ENCODE measurements at places on chromosomes 6 and 20.

DNA sequence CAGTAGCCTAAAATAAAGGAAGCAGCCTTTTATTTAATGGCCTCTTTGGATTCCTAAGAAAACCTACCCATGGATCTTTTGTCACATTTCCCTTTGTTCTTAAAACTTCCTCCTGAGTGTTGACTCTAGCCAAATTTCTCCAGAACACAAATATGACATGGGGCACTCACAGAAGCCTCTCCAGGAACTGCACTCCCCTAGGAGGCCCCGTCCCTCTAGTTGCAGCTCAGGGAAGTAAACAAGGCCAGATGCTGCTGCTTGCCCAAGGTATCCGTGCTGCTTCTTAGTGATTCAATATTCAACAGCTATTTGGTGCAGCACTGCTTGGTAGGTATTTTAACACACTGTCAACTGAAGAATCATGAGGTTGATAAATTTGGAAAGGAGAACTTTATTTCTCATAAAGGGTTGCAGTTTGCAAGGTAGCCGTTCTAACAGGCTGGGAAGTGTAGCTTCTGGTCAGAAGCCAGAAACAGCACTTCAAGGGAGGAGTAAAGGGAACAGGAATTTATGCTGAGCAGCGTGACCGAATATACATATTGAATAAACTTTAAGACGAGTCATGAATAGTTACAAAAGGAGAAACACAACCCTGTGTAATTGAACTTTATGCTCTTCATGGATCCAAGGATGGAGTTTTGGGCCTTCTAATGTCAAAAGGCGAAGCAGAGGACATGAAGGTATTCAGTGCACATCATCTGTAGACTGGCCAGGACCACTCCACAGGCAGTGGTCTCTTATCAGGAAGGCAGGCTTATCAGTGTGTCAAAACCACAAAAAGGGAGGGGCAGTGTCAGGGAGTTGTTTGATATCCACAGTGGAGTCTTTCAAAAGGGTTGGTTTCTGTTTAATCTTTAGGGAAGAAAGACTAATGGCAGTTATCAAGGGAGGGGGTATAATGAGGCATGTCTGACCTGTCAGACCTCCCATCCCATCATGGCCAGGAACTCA, 63.3 kb downstream of the CD24 start:
- no peak for DNase-seq

DNA sequence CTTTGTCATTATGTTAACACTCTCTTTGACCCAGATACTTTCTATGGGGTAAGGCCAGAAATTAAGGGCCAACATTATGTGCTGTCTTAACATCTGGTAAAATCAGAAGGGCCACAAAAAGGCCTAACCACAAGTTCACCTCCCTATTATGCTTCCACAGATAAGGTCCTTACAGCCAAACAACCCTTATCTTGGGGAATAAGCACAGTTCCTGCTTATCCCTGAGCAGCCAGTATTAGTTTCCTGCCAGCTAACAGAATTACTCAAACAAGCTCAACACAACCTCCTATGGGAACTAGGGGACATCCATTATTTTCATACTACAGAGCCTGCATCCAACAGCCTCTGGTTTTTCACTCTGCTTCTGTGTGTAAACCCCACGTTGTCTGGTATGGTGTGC, 724.8 kb downstream of the HACE1 start:
- no peak for DNase-seq

DNA sequence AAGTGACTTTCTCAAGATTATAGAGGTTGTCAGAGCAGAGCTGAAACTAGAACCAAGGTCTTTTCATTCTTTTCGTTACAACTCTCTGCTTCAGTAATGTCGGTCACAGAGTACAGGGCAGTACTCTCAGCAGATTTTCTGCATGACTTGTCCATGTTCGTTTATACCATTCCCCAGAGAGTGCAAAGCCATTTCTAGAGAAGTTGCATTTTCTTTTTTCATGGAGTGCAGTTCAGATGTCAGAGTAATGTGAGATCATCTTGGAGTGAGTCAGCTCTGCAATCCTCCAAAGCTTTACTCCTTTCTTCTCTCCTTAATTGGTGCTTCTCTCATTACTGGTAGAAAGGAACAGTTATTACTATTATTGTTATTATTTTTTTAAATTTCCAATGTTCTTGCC, 115.6 kb upstream of the B3GAT2 start:
- no peak for DNase-seq

- no peak for DNase-seq
Observed at GRCh38 chr6:35425284-35425683, 26.9 kb upstream of the FANCE start.

DNA sequence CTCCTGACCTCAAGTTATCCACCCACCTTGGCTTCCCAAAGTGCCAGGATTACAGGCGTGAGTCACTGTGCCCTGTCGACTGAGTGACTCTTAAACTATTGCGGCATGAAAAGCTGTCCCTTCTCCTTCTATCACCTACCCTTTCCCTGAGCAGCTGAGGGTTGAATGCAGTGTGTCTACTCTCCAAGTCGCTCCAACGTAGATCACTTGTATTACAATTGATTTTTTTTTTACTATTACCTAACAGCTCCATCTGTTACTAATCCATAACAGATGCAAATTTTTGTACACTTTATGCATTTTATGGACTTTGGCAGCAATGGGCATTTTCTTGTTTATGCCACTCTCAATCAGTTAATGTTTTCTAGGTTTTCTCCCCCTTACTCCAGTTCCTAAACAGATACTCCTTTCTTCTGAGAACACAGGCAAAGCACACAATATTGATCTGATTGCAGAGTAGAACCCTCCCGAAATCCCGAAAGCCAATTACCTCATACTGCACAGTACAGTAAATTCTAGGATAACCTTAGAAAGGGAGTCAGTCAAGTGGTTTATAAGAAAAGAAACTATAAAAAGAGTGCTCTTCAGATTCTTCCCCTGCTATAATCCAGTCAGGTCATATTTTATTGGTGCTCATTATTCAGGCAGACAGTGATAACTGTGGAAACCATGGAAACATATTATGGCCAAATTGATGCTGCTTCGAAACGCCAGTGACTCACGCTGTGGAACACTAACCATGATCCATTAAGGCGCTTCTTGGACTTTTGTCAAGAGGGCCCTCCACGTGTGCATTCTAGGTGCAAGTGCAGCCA, 273.0 kb downstream of the ADGB start:
- DNase-seq, result no peak

- no peak for DNase-seq
Observed at GRCh38 chr6:143177706-143178105, 117.0 kb downstream of the AIG1 start.
